ENCODE measurements at places on chromosomes 6 and 20. TPM values are rescaled to one million over a fixed set of nuclear protein-coding genes. Genes with fewer than 3 reads are reported as not detected.
A peak's percentile ranks its signal among the peaks of the same experiment; 100 is the strongest.

- H3K4me3 ChIP-seq: peak overlapping the region; percentile 94
- peaks cover 11% of the 10 kb centered on the region for H3K36me3 ChIP-seq
- H3K27ac ChIP-seq: peak overlapping the region; percentile 89
- no peaks in the 10 kb centered on the region for H3K27me3 ChIP-seq
- peaks cover 2% of the 10 kb centered on the region for H3K4me1 ChIP-seq
Measured at GRCh38 chr6:43575105-43575771, 600 bp downstream of the XPO5 start.

- DNase-seq: peak; percentile 13
- H3K27ac ChIP-seq: no peak overlapping the region
- H3K27me3 ChIP-seq: no peaks in the 10 kb centered on the region
- H3K4me3 ChIP-seq: no peak overlapping the region
- no peaks in the 10 kb centered on the region for H3K36me3 ChIP-seq
Measured at GRCh38 chr20:36173451-36173933, 19.0 kb downstream of the EPB41L1 start.

GRCh38 chr6:1837826-1838225, 228.1 kb downstream of the FOXC1 start:
- H3K27me3 ChIP-seq: no peaks in the 10 kb centered on the region
- peaks cover 8% of the 10 kb centered on the region for H3K4me1 ChIP-seq
- no peak overlapping the region for H3K4me3 ChIP-seq

- H3K4me1 ChIP-seq: no peaks in the 10 kb centered on the region
- no peaks in the 10 kb centered on the region for H3K27me3 ChIP-seq
- no peak overlapping the region for H3K27ac ChIP-seq
Measured at GRCh38 chr6:169675011-169675410, 26.8 kb downstream of the WDR27 start.

DNA sequence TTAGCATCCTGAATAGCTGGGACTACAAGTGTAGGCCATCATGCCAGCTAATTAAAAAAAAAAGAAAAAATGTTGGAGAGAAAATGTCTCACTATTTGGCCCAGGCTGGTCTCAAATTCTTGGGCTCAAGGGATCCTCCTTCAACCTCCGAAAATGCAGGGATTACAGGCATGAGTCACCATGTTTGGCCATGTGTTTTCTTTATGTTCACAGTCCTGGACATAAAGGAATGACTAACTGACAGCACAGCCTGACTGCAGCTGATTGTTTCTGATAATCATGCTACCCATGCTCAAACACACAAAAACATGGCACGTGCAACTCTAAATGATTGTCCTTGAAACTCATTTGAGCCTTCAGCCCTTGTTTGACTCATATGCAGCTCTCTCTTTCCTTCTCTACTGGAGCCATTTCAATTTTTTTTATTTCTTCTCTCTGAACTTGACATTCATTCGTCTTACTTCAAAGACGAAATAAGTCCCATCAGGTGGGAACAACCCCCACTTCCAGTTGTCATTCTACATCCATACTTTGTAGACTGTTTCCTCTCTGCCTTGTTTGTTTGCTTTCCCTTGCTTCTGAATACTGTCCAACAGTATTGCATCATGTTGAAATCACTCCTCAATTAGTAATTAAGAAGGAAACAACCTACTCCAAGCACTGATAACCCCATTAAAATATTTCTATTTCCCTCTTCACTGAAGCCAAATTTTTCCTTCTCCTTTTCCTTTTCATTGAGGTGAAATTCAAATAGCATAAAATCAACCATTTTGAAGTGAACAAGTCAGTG, 413.0 kb downstream of the BMP2 start:
- H3K4me1 ChIP-seq: no peaks in the 10 kb centered on the region
- no peak for DNase-seq
- H3K27me3 ChIP-seq: no peaks in the 10 kb centered on the region

DNA sequence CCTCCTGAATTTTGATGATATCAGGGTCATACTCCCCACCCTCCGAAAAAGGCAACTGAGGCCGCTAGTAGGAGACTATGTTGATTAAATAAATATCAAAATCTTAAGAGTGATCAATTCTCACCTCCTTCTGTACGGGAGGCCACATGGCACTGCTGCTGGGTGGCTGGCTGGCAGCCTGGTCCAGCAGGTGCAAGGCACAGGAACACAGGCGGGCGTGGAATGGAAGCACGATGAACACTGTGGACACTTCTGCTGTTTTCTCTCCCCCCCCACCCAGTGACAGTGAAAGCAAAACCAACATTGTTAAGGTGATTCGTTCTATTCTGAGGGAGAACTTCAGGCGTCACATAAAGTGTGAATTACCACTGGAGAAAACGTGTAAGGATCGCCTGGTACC, 9.7 kb upstream of the CLDN20 start:
- no peaks in the 10 kb centered on the region for H3K27me3 ChIP-seq
- no peak overlapping the region for H3K27ac ChIP-seq
- DNase-seq: no peak
- H3K36me3 ChIP-seq: peaks cover 26% of the 10 kb centered on the region

Gene EPPIN
- total RNA-seq: not detected

DNA sequence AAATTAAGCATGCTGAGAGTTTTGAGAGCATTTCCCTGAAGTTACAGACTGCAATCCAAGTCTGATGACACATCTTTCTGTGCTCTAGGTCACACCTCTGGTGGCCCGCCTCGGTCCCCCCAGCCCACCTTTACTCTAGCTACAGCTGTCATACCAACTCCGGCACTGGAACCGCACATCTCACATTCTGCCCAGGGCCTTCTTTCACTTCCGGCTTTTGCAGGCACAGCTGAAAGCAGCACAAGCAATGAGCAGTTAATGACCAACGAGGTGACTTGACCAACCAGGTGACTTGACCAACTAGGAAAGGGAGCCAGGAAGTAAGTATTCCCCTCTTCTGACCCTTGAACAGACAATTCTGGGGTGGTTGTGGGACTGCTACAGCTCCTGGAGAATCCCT, 88.6 kb upstream of the MOCS1 start:
- no peak overlapping the region for H3K4me3 ChIP-seq
- no peak for DNase-seq
- no peaks in the 10 kb centered on the region for H3K27me3 ChIP-seq
- no peak overlapping the region for H3K27ac ChIP-seq

DNA sequence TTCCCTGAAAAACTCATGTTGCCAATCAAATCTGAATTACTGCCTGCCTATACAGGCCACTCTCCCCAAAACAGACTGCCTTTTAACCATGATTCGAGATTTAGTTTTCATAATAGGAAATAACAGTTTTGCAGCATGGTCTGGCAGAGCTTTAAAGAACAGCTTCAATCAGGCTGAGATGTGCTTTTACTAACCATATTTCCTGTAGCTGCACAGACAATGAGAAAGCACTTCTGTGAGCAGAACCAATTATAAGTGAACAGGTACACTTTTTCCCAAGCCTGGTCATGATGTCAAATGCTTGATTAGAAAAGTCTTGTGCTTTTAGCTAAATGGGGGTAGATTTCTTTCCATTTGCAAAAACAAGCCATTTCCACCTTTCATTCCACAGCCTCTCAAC, 108.2 kb downstream of the THEMIS start:
- H3K4me1 ChIP-seq: no peaks in the 10 kb centered on the region

DNA sequence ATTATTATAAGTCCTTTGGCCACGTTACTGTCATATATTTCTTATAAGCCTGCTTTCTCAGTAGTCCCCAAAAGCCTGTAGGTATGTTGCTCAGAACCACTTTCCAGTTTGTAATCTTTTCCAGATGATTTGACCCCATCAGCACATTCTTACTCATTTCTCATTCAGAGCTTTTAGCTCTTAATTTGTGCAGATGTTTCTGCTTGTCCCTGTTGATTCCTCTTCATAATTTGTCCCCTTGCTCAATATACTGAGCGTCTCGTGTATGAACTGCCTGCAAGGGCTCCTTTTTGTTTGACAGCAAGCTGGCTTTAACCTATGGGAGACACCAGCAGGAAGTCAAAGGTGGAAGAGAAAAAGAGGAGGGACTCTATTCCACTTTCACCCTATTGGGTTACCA, 733.8 kb upstream of the GJE1 start:
- no peak overlapping the region for H3K4me3 ChIP-seq
- H3K36me3 ChIP-seq: no peaks in the 10 kb centered on the region
- no peaks in the 10 kb centered on the region for H3K27me3 ChIP-seq
- H3K27ac ChIP-seq: no peak overlapping the region
- no peak for DNase-seq

DNA sequence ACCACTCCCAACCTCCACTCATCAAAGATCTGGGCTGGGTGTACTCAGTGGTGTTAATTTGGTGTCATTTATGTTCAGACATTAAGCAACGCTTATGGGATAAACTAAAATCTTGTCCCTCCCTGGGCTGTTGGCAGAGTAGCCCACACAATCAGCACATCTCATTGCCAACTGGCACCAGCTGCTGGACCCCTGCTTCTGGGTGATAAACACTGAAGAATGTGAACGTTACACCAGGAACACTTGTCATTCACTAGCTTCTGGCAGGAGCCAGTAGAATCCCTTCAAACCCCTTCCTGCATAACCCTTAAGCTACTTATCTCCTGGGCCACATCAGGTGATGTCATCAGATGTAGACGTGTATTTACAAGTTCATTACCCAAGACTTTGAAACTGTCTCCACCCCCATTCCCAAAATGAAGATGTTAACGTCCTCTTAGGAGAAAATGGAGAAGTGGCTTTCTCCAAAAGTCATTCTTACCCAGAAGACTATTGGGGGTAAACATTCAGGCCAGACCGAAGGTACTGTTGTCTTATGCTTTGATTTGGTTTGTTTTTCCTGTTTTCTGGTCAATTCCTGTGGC, 107.8 kb upstream of the CD93 start:
- H3K27ac ChIP-seq: no peak overlapping the region
- no peaks in the 10 kb centered on the region for H3K4me1 ChIP-seq
- no peaks in the 10 kb centered on the region for H3K36me3 ChIP-seq
- H3K4me3 ChIP-seq: no peak overlapping the region

DNA sequence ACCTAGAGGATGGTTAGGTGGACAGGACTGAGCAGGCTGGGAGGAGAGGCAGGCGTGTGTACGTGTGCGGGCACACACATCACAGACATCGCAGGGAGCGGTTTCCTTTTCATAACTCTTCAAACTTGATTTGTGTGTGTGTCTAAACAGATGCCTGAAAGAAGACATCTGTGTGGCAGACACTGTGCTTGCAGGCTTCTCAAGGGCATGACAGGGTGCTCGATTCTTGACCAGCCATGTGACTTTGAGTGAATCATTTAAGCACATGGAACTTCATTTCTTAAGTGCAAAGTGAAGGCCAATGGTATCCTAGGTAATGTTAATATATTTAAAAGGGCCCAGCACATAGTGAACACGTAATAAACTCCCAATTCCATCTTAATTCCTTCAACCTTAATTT, 186.5 kb downstream of the SCP2D1 start:
- H3K27ac ChIP-seq: no peak overlapping the region
- no peaks in the 10 kb centered on the region for H3K4me1 ChIP-seq
- H3K27me3 ChIP-seq: no peaks in the 10 kb centered on the region

GRCh38 chr20:10404023-10404628, 29.9 kb downstream of the MKKS start:
- peaks cover 3% of the 10 kb centered on the region for H3K36me3 ChIP-seq
- no peak for DNase-seq
- H3K4me3 ChIP-seq: no peak overlapping the region
- H3K4me1 ChIP-seq: no peaks in the 10 kb centered on the region

DNA sequence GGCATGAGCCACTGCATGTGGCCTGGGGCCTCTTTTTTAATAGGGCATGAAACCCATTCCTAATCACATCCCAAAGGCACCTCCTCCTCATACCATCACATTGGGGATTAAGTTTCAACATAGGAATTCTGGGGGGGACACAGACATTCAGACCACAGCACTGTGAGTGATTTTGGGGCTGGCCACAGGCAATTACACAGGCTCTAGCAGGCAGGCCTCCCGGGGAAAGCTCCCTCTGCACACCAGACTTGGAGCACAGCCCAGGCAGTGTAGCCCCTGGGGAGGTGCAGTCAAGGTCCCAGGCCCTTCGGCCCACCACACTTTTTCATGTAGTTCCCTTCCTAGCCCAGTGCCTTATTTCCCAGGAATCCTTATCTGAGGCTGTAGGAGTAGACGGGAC, 5.5 kb downstream of the SFT2D1 start:
- no peak for DNase-seq
- H3K4me3 ChIP-seq: no peak overlapping the region
- H3K27me3 ChIP-seq: no peaks in the 10 kb centered on the region
- no peak overlapping the region for H3K27ac ChIP-seq
- H3K36me3 ChIP-seq: peaks cover 22% of the 10 kb centered on the region

Gene SRMS
- not detected for total RNA-seq

DNA sequence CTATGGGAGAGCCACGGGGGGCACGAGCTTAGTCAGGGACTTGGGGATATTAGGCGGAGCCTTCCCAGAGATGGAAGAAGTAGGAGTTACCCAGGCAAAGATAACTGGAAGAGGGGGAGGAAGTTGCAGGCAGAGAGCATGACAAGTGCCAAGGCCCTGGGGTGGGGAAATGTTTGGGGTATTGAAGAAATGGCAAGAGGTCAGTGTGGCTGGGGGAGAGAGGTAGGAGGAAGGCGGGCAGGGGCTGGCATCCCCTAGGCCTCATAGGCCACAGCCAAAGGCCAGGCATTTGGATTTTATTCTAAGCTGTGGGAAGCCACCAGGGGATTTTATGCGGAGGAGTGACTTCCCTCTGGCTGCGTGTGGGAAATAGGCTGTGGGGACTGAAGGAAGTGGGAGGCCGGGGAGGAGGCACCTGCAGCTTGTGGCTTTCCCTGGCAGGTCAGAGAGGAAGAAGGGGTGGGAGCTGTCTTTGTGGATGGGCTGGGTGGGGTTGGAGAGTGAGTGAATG, 22.7 kb downstream of the SNAI1 start:
- no peak overlapping the region for H3K4me3 ChIP-seq
- no peaks in the 10 kb centered on the region for H3K36me3 ChIP-seq
- H3K27ac ChIP-seq: no peak overlapping the region
- H3K27me3 ChIP-seq: no peaks in the 10 kb centered on the region

Gene PRPH2
- 0.83 TPM for total RNA-seq

- H3K4me3 ChIP-seq: no peak overlapping the region
- H3K27ac ChIP-seq: no peak overlapping the region
- DNase-seq: no peak
- no peaks in the 10 kb centered on the region for H3K27me3 ChIP-seq
- H3K36me3 ChIP-seq: no peaks in the 10 kb centered on the region
Measured at GRCh38 chr6:144990784-144991183, 705.6 kb downstream of the UTRN start.

GRCh38 chr6:41759905-41760579, 12.8 kb upstream of the PGC start:
- DNase-seq: no peak
- no peaks in the 10 kb centered on the region for H3K36me3 ChIP-seq
- H3K27ac ChIP-seq: no peak overlapping the region
- H3K27me3 ChIP-seq: peaks cover 25% of the 10 kb centered on the region
